Bronchial smooth muscle cell (primary cell): ENCODE measurements at places on chromosomes 11 and 22. TPM values are rescaled to one million over a fixed set of nuclear protein-coding genes. Genes with fewer than 3 reads are reported as not detected.

The KDM4E gene
- total RNA-seq = under 0.01 TPM in 1 of 2 replicates, not detected in the other

The MYO7A gene
- under 0.01 and 0.09 TPM in 2 replicates for total RNA-seq

The MYOD1 gene
- total RNA-seq = not detected in 2 replicates

The AIFM3 gene
- total RNA-seq = 1.1 and 1.4 TPM in 2 replicates

The C2CD2L gene
- total RNA-seq = 1.7 and 1.9 TPM in 2 replicates
